ENCODE measurements at places on chromosomes 5 and 9.

DNA sequence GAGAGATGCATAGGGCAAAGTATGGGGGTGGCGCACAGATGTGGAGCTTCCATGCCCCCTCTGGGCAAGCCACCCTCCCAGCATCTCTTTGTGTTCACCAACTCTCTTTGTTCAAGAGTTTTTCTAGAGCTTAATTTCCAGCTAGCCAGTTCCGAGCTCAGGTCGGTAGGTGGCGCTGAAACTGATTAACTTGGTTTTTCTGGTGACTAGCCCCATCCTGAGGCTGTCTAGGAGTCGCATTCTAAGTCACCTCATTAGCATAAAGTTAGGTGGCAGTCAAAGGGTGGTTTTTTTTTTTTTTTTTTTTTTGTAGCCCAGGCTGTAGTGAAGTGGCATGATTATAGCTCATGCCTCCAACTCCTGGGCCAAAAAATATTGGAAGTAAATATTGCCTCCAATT, 476.4 kb downstream of the KDM4C start:
- DNase-seq, result no peak

DNA sequence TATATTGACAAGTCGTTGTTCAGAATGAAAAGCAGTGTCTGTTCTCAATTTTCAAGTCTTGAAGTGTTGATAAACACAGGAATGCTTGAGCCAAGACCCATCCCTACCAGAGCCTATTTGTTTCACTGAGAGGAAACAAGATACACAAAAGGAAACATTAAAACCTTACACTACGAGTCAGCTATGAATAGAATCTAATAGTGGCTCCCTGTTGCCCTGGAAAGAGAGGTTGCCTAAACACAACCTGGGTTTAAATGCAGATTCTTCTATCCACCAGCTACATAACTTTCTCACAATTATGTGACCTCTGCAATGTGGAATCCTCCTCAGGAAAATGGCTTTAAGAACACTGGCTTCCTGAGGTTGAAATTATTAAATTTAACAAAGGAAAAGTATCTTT, 29.1 kb upstream of the BNC2 start:
- DNase-seq, result no peak

DNA sequence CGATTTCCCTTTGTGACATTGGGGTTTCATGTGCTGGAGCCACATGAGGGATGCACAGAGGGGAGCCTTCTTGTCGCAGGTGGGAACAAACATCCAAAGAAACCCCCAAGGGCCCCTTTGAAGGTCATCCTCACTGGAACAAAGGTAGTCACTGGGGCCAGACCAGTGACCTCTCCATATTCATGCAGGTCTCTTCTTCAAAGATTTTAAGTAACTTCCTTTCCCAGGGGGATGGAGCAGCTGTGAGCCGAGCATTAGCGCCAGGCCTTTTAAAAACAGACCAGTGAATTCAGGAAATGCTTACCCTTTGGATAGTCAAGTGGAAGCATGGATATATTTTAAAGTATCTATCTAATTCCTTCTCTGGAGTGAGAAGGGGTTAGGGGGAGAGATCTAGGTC, 33.0 kb downstream of the DAPK1 start:
- DNase-seq, result no peak

DNA sequence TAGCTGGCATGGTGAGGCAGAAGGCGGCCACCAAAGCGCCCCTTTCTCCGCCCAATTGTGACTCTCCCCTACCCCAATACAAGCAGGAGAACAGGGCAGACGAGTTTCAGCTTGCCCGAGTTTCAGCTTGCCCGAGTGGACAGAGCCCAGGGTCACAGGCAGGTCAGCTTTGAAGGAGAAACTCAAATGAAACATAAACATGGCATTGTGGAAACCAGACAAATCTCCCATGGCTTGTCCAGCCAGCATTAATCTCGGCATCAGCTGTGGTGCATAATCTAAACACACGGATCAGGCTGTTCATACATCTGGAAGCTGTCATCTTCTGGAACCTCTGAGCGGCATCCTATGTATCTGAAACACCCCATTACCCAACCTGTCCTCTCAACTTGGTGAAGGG, 16.9 kb downstream of the PTCH1 start:
- DNase-seq, result no peak

DNA sequence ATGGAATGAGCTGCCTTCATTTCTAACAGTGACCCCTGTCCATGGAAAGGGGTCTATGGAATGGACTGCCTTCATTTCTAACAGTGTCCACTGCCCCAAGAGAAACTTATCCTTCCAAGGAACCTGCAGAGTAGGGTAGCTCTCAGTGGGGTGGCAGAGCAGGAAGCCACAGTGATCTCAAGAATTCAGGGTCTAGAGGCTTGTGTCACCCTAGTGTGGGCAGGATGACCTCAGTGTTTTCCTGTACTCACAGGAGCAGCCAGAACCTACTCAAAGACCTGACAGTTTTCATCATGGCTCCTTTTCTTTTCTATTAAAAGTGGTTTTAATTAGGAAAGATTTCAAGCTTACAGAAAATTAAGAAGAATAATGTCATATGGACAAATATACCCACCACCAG, 27.5 kb downstream of the SEC61B start:
- no peak for DNase-seq

GRCh38 chr9:105248691-105249090, 4.2 kb downstream of the SLC44A1 start:
- no peak for DNase-seq

GRCh38 chr5:83562071-83562606, 90.6 kb downstream of the VCAN start:
- DNase-seq, result no peak

DNA sequence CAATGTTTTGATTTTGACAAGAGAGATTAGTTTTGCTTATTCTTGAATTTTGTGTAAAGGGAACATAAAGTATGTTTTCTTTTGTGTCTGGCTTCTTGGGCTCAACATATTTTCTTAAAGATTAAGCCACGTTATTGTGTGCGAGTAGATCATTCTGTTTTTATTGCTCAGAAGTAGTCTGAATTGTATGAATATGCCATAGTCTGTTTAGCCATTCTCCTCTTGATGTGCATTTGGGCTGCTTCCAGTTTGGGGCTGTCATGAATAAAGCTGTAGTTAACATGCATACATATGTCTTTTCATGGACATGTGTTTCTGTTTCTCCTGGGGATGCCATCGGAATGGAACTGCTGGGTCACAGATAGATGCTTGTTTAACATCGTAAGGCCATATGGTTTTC, 198.9 kb downstream of the FANCC start:
- DNase-seq, result no peak

DNA sequence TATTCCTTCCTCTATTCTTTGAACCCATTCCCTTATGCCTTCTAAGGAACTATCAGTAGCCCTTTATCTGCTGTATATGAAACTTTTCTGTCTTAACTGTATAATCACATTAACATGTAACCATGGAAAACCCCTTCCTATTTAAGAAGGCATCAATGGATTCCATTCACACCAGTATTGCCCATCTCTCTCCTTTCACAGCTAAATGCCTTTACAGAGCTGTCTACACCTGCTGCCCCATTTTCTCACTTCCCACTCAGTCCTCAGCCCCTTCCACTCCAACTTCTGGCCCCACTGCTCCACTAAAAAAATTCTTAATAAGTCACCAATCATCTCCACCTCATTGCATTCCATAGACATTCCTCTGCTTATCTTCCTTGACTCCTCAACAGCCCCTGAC, 50.8 kb downstream of the SEC61B start:
- no peak for DNase-seq

DNA sequence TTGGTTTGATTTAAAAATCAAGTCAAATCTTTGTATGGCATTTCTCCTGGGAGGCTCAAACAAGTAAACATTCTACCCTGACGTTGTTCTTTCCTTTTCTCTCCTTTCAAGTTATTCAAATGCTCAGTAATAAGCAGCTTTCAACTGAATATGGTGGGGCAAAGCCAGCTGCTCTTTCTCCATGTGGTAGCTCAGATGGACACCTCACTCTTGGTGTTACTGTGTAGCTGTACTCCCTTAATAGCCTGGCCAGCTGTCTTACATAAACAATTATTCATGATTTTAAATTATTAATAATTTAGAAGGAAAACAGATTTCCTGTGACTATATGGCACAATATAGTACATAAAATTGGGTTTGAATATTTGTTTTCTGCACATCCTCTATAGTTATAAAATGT, 165.2 kb downstream of the PDE4D start:
- DNase-seq, result no peak

Measured in nucleus accumbens (tissue), 56 donors.